ENCODE measurements at places on chromosomes 5 and 9.

DNA sequence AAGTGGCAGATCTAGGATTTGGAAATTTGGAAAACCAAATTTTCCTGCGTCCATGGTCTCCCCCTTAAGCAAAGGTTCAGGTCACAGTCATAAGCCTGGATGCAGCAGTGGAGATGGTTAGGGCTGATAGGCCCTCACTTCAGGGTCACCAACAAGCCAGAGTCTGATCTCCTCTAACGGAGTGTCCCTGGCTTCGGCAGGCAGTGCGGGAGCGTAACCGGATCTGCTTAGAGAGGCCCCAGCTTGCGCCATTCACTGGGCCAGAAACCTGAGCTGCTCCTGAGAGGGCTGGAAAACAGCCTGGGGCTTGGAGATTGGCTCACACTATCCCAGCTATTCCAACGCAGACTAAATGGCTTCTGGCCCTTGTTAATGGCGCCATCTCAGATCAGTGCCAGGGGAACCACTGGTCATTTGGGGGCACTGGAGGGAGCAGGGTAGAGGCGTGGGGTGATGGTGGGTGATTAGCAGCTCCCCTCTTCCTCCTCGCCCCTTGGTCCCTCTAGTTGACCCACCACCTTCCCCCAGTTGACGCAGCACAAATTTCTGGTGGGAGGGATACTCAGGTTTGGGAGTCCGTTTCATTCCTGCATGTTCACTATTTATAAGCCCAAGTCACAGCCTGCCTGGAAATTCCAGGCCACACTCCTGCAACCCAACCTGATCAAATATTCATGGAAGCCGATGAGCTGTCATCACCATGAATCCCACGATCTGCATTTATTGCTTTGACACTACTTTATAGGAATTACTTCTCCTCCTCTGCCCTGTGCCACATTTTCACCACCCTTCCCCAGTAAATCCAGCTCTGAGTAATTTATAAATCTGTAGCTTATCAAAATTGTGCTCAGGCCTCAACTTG is 134.6 kb upstream of the CPEB4 start:
- peak; percentile 91 for DNase-seq

GRCh38 chr5:151870820-151871219 is 53.8 kb downstream of the GLRA1 start:
- DNase-seq = no peak

DNA sequence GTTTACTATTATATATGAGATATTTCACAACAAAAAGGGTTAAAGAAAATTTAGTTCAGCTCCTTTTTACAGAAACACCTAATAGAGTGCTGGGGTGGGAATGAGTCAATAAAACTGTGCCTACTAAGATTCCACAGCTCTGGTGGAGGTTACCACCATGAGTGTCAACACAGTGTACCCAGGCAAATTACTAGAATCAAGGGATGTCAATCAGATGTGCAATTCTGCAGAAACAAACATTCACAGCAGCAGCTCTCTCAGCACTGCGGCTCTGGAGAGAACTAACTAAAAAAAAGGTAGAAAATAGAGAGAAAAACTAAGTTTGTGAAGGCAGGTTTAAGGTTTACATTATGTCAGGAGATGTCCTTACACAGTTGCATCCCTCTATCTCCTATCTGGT is 1313.0 kb downstream of the MAT2B start:
- DNase-seq = peak; percentile 11

DNA sequence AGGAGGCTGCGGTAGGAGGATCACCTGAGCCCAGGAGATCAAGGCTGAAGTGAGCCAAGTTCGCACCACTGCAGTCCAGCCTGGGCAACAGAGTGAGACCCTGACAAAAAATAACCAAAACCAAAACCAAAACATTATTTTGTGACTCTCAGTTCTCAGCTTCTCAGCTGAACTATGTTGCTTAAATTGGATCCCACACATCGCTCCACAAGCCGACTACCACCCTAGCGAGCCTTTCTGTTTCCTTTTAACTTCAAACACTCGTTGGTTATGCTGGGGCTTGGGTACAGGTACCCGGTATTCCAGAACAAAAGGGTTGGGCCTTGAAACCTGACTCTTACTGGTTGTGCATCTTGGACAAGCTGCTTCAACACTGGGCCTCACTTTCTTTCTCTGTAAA is 3.8 kb upstream of the PTGS1 start:
- no peak for DNase-seq

GRCh38 chr9:93072383-93072795 is 13.9 kb downstream of the SUSD3 start:
- DNase-seq = peak; percentile 39

- no peak for DNase-seq
Measured at GRCh38 chr5:113057557-113057984, 81.0 kb downstream of the DCP2 start.

- peak; percentile 97 for DNase-seq
Measured at GRCh38 chr5:160434022-160434531, 12.4 kb downstream of the PTTG1 start.

DNA sequence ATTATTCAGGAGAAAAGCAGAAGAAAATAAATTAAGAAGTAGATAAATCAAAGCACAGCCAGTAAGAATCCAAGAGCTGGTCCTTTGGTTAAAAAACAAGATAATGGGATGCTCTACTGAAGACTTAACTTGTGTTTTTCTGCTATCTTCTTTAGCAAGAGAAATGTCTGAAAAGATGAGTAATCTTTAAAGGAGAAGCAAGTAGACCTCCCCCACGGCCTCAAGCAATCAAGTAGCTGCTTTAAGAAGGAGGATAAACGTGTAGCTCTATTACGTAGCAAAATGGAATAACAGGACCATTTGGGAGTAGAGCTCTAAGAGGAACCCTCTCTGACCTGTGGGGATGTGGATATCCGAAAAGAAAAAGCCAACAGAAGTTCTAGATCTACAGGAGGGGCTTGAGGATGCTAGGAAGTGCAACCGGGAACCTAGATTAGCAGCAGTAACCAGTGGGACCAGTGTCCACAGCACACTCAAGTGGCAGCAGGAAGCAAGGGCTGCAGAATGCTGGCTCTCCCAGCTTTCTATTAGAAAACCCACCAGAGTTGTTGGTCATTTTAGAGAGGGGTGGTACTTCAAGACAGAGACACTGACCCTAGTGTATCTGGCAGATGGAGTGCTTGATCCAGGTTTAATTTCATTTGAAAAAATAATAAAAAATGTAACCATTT is 185.4 kb downstream of the GABBR2 start:
- no peak for DNase-seq

DNA sequence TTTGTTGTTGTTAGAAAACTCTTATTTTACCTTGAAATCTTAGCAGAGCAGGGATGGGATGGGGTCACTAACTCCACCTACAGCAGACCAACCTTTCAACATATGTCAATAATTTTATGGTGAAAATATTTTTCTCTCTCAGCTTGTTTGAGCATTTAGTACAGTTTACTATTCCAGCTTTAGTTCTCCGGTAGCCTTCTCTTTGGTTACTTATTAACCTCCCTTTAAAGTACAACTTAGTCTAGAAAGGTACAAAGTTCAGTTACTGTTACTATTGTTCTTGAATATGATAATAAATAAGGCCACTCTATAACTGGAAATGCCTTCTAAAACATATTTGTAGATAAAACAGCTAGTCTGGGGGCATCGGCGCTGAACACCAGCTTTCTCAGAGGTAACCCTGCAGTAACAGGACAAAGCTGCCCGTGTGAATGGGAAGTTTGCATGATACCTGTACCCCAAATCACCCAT is 233.3 kb downstream of the PCSK1 start:
- no peak for DNase-seq
